ENCODE measurements at places on chromosomes 1 and 21. TPM values are rescaled to one million over a fixed set of nuclear protein-coding genes. Genes with fewer than 3 reads are reported as not detected.

OR14K1 gene
- 0.36 TPM for total RNA-seq

TMEM79 gene
- total RNA-seq = 0.88 TPM

AMY2A gene
- not detected for total RNA-seq

ELF3 gene
- total RNA-seq = under 0.01 TPM

DIO1 gene
- total RNA-seq = not detected

GBP2 gene
- total RNA-seq = 55.0 TPM

TSSK3 gene
- 1.8 TPM for total RNA-seq

OR2T35 gene
- total RNA-seq = not detected
